ENCODE measurements at places on chromosomes 1 and 21. TPM values are rescaled to one million over a fixed set of nuclear protein-coding genes. Genes with fewer than 3 reads are reported as not detected.

Gene C1orf56
- 1.3 TPM for total RNA-seq

Gene IGSF9
- total RNA-seq = 0.07 TPM

Gene GBP2
- 294 TPM for total RNA-seq

Gene BMP8B
- 0.21 TPM for total RNA-seq

Gene BLACAT1
- 0.25 TPM for total RNA-seq

Gene SLFNL1
- 0.14 TPM for total RNA-seq

Gene LMX1A
- not detected for total RNA-seq

Gene KIAA1614
- not detected for total RNA-seq

Gene KRTAP19-6
- not detected for total RNA-seq

Gene TIE1
- not detected for total RNA-seq

Gene VSIG8
- 0.11 TPM for total RNA-seq

Gene FBLIM1
- not detected for total RNA-seq

Gene FCAMR
- total RNA-seq = not detected

Gene VANGL2
- total RNA-seq = 0.12 TPM

Gene OR6K3
- total RNA-seq = not detected

Gene PERM1
- total RNA-seq = not detected

Gene HMGCS2
- not detected for total RNA-seq

Gene TMPRSS15
- not detected for total RNA-seq

Gene CCDC30
- total RNA-seq = 1.3 TPM

Gene ARHGEF10L
- not detected for total RNA-seq

Gene ZNF683
- not detected for total RNA-seq

- H3K4me1 ChIP-seq = no peaks in the 10 kb centered on the region
- no peaks in the 10 kb centered on the region for H3K27me3 ChIP-seq
- no peak overlapping the region for H3K27ac ChIP-seq
- no peak for DNase-seq
- no peak overlapping the region for H3K4me3 ChIP-seq
Measured at GRCh38 chr21:25887166-25887565, 152.4 kb downstream of the GABPA start.

- peaks cover 13% of the 10 kb centered on the region for H3K4me1 ChIP-seq
- H3K27ac ChIP-seq = no peak overlapping the region
Measured at GRCh38 chr1:155596864-155597263, 13.2 kb upstream of the MSTO1 start.

- no peak overlapping the region for H3K27ac ChIP-seq
- no peaks in the 10 kb centered on the region for H3K36me3 ChIP-seq
- H3K4me3 ChIP-seq = no peak overlapping the region
- no peaks in the 10 kb centered on the region for H3K4me1 ChIP-seq
- peaks cover 2% of the 10 kb centered on the region for H3K27me3 ChIP-seq
Measured at GRCh38 chr1:226093621-226094020, 31.1 kb downstream of the H3-3A start.

GRCh38 chr1:38062361-38063288, 16.0 kb upstream of the POU3F1 start:
- H3K27ac ChIP-seq = no peak overlapping the region
- peaks cover 4% of the 10 kb centered on the region for H3K27me3 ChIP-seq
- H3K36me3 ChIP-seq = no peaks in the 10 kb centered on the region
- H3K4me1 ChIP-seq = peaks cover 6% of the 10 kb centered on the region
- no peak overlapping the region for H3K4me3 ChIP-seq
- no peak for DNase-seq

DNA sequence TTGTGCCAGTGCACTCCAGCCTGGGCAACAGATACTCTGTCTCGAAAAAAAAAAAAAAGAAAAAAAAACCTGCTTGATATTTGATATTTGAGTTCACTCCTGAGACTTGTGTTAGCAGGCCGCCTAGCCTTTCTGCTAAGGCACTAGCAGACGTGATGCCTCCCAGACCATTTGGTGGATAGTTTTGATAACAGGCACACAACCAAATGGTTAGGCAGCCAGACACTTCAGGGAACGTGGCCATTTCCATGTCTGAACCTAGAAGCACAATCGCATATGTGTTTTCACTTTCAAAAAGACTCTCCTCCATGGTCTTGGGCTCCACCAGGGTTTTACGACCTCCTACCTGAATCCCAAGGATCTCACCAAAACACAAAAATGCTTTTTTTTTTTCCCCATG, 1319.5 kb downstream of the BRINP3 start:
- H3K4me3 ChIP-seq = no peak overlapping the region
- no peaks in the 10 kb centered on the region for H3K36me3 ChIP-seq
- H3K27ac ChIP-seq = no peak overlapping the region

- no peaks in the 10 kb centered on the region for H3K27me3 ChIP-seq
- no peaks in the 10 kb centered on the region for H3K36me3 ChIP-seq
- H3K27ac ChIP-seq = no peak overlapping the region
- DNase-seq = no peak
Measured at GRCh38 chr1:6508816-6509189, 17.3 kb upstream of the PLEKHG5 start.

- no peak for DNase-seq
- peaks cover 84% of the 10 kb centered on the region for H3K36me3 ChIP-seq
- H3K4me1 ChIP-seq = peaks cover 52% of the 10 kb centered on the region
- H3K27ac ChIP-seq = peak overlapping the region; percentile 61
- no peaks in the 10 kb centered on the region for H3K27me3 ChIP-seq
- no peak overlapping the region for H3K4me3 ChIP-seq
Measured at GRCh38 chr21:32748529-32748928, 20.7 kb upstream of the SYNJ1 start.

GRCh38 chr1:182281541-182281940, 110.0 kb downstream of the GLUL start:
- peaks cover 9% of the 10 kb centered on the region for H3K4me1 ChIP-seq
- H3K27me3 ChIP-seq = no peaks in the 10 kb centered on the region
- no peak overlapping the region for H3K27ac ChIP-seq
- H3K36me3 ChIP-seq = no peaks in the 10 kb centered on the region
- DNase-seq = no peak
- no peak overlapping the region for H3K4me3 ChIP-seq

- no peaks in the 10 kb centered on the region for H3K4me1 ChIP-seq
- no peaks in the 10 kb centered on the region for H3K36me3 ChIP-seq
- no peak for DNase-seq
- no peak overlapping the region for H3K4me3 ChIP-seq
- no peak overlapping the region for H3K27ac ChIP-seq
- H3K27me3 ChIP-seq = peaks cover 8% of the 10 kb centered on the region
Measured at GRCh38 chr1:5221451-5221850, 567.0 kb downstream of the AJAP1 start.

- no peak overlapping the region for H3K4me3 ChIP-seq
- peaks cover 23% of the 10 kb centered on the region for H3K4me1 ChIP-seq
- peaks cover 2% of the 10 kb centered on the region for H3K36me3 ChIP-seq
- peaks cover 11% of the 10 kb centered on the region for H3K27me3 ChIP-seq
- DNase-seq = no peak
Measured at GRCh38 chr1:180574031-180574713, 15.4 kb downstream of the OVAAL start.

- no peak overlapping the region for H3K27ac ChIP-seq
- no peaks in the 10 kb centered on the region for H3K36me3 ChIP-seq
- no peak overlapping the region for H3K4me3 ChIP-seq
- H3K27me3 ChIP-seq = no peaks in the 10 kb centered on the region
Measured at GRCh38 chr21:38875694-38876492, 70.2 kb downstream of the ETS2 start.

DNA sequence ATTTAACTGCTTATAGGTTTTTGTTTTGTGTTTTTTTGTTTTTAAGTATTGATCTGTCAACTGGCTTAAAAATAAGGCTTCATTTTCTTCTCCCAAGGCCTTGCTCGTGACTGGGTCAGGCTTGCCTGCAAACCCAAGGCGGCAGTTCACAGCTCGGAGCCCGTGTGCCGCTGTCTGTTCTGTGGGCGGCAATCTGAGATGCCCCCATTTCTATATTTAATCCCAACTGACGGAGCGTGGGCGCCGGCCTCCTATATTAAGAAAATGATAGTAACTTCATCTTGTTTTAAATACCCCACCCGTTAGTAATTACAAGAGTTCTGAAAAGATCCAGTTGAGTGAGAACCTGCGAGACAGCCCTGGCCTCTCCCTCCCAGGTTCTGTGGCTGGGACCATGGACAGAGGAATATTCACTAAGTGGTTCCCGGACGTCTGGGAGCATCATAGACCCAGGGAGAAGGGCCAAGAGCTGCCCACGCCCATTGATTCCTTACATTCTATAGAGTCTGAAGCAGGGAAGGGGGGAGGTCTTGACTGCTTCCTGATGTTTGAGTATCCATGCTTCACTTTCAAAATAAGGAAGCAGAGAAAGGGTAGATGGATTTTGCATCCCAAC, 42.6 kb upstream of the GPR153 start:
- no peaks in the 10 kb centered on the region for H3K4me1 ChIP-seq
- no peak overlapping the region for H3K4me3 ChIP-seq
- DNase-seq = no peak
- H3K36me3 ChIP-seq = peaks cover 8% of the 10 kb centered on the region
- H3K27me3 ChIP-seq = no peaks in the 10 kb centered on the region

GRCh38 chr1:243926803-243927245, 76.8 kb upstream of the AKT3 start:
- no peaks in the 10 kb centered on the region for H3K36me3 ChIP-seq
- no peak overlapping the region for H3K27ac ChIP-seq
- H3K4me3 ChIP-seq = no peak overlapping the region
- no peaks in the 10 kb centered on the region for H3K4me1 ChIP-seq
- peaks cover 8% of the 10 kb centered on the region for H3K27me3 ChIP-seq

GRCh38 chr1:3676581-3677470, 24.5 kb downstream of the TP73 start:
- H3K4me1 ChIP-seq = peaks cover 30% of the 10 kb centered on the region
- peak; percentile 30 for DNase-seq
- H3K27ac ChIP-seq = no peak overlapping the region
- peaks cover 7% of the 10 kb centered on the region for H3K27me3 ChIP-seq

GRCh38 chr21:15192243-15192642, 127.4 kb upstream of the NRIP1 start:
- DNase-seq = no peak
- no peaks in the 10 kb centered on the region for H3K36me3 ChIP-seq
- H3K4me3 ChIP-seq = no peak overlapping the region
- no peaks in the 10 kb centered on the region for H3K27me3 ChIP-seq

- peaks cover 2% of the 10 kb centered on the region for H3K4me1 ChIP-seq
- no peak overlapping the region for H3K4me3 ChIP-seq
- no peaks in the 10 kb centered on the region for H3K27me3 ChIP-seq
- H3K36me3 ChIP-seq = peaks cover 8% of the 10 kb centered on the region
Measured at GRCh38 chr1:20983297-20983889, 193.3 kb downstream of the EIF4G3 start.

DNA sequence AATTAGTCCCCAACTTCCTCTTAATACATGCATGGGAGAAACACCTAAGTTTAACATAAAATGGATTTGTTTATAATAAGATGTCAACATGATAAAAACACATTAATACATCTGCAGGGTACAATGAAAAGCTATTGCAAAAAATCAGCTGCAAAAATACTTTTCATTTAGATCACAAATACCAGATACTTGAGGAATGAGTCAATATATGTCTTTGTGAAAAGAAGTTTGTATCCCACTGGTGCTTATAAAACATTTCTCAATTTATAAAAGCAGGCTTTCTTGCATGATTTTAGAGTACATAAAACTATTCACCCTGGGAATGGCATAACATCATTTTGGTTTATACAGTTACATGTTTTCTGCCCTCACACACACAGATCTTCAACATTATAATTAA, 18.6 kb upstream of the PRKAA2 start:
- H3K27me3 ChIP-seq = peaks cover 8% of the 10 kb centered on the region
- no peaks in the 10 kb centered on the region for H3K36me3 ChIP-seq
- H3K27ac ChIP-seq = no peak overlapping the region

DNA sequence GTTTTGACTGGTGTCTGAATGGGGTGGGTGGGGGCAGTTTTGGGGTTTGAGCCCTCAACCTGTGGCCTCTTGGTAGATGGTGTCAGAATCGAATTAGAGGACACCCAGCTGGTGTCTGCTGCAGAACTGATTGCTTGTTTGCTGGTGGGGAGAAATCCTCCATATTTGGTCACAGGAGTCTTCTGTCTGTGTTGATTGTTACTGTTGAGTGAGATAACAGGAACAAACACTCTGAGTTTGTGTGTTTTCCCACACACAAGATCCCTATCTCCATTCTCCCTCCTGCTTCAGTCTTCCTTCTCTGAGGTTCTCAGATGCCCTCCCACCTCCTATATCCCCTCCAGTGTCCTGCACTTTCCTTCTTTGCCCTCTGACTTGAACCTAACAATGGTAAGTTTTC, 19.1 kb upstream of the CGN start:
- H3K36me3 ChIP-seq = no peaks in the 10 kb centered on the region
- H3K4me1 ChIP-seq = peaks cover 10% of the 10 kb centered on the region
- H3K27ac ChIP-seq = no peak overlapping the region
- no peaks in the 10 kb centered on the region for H3K27me3 ChIP-seq
- no peak for DNase-seq
- no peak overlapping the region for H3K4me3 ChIP-seq

DNA sequence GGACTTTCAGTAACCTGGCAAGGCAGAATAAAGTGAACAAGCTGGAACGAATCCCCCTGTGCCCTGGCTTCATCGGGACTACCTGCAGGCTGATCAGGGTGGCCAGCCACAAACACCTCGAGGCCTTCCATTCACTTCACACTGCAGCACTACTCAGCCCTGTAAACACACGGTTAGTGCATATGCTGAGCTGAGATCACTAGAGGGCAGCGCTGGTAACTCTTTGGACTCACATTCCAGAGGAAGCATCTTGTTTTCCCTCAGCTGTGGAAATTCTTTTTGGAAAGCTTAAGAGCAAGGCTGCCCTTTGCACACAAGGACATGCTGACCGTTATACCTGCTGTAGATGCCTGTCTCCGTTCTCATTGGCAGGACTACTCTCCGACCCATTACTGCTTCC, 32.1 kb downstream of the PCSK9 start:
- peak overlapping the region; percentile 55 for H3K27ac ChIP-seq
- H3K4me3 ChIP-seq = no peak overlapping the region
- H3K36me3 ChIP-seq = peaks cover 66% of the 10 kb centered on the region
- H3K4me1 ChIP-seq = peaks cover 18% of the 10 kb centered on the region
- no peaks in the 10 kb centered on the region for H3K27me3 ChIP-seq
- peak; percentile 28 for DNase-seq

- H3K27ac ChIP-seq = no peak overlapping the region
- H3K4me3 ChIP-seq = no peak overlapping the region
- H3K27me3 ChIP-seq = peaks cover 7% of the 10 kb centered on the region
- H3K4me1 ChIP-seq = no peaks in the 10 kb centered on the region
Measured at GRCh38 chr1:3399732-3400131, 54.7 kb upstream of the ARHGEF16 start.

- H3K27ac ChIP-seq = peak overlapping the region; percentile 52
- H3K4me3 ChIP-seq = no peak overlapping the region
- no peaks in the 10 kb centered on the region for H3K27me3 ChIP-seq
- H3K36me3 ChIP-seq = peaks cover 6% of the 10 kb centered on the region
- H3K4me1 ChIP-seq = peaks cover 45% of the 10 kb centered on the region
Measured at GRCh38 chr1:27661412-27662075, 10.4 kb downstream of the IFI6 start.
